NCI-H460 (cell line): ENCODE measurements at places on chromosomes 5 and 9. TPM values are rescaled to one million over a fixed set of nuclear protein-coding genes. Genes with fewer than 3 reads are reported as not detected.

DNA sequence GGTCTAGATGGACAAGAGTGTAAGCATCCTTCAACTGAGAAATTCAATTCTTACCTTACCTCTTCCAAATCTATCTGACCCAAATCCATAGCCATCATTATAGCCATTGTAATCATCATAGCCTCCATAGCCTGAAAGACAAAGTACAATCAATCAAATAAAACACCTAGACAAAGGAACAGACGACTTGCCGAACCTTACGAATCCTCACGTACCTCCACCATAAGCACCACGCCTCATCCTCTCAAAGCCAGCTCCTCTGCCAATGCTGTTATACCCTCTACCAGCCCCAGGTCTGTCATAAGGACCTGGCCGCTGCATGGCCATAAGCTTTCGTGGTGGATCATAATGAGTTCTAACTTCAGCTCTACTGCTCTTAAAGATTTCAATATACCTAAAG, 5.5 kb downstream of the HNRNPH1 start:
- DNase-seq = no peak

Gene LCN15
- not detected in 2 replicates for total RNA-seq

GRCh38 chr5:171152382-171152781, 156.7 kb upstream of the TLX3 start:
- DNase-seq = peak; percentile 26

GRCh38 chr5:141715346-141715905, 33.4 kb upstream of the ARAP3 start:
- no peak for DNase-seq

Gene NPM1
- total RNA-seq = 3,204 and 3,332 TPM in 2 replicates

Gene COX7C
- total RNA-seq = 684 and 807 TPM in 2 replicates

DNA sequence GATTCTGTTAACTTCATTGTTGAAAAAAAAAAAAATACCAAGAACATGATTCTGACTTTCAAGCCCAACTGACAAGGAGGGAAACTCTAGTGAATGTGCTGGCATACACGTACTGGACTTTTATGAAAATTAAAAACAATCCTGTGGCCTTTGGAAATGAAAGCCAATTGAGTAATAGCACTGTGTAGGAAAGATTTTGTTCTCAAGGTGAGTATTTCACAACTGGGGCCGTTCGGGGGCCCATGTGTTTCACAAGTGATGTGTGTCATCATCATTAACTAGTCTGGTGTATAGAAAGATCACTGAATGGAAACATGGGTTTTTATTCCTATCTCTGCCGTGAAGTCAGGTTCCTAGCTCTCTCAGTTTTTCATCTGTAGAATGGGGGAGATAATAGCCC, 605.0 kb upstream of the CLINT1 start:
- no peak for DNase-seq

DNA sequence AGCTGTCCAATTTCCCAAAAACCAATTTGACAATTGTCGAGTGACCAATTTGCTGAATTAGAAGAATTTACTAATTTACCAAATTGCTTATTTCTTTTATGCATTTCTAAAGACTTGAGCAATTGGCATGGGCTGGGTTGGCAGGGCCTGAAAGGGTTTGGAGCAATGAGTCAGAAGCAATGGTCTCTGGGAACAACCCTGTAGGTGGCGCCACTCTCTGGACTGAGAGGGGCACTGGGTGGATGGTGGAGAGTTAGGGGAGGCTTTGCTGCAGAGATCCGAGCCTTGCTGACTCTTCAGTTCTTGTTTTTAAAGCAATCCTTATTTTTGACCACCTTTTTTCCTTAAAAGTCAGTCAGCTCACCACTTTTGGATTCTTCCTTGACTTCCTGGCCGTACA, 71.5 kb upstream of the RPS23 start:
- peak; percentile 11 for DNase-seq

DNA sequence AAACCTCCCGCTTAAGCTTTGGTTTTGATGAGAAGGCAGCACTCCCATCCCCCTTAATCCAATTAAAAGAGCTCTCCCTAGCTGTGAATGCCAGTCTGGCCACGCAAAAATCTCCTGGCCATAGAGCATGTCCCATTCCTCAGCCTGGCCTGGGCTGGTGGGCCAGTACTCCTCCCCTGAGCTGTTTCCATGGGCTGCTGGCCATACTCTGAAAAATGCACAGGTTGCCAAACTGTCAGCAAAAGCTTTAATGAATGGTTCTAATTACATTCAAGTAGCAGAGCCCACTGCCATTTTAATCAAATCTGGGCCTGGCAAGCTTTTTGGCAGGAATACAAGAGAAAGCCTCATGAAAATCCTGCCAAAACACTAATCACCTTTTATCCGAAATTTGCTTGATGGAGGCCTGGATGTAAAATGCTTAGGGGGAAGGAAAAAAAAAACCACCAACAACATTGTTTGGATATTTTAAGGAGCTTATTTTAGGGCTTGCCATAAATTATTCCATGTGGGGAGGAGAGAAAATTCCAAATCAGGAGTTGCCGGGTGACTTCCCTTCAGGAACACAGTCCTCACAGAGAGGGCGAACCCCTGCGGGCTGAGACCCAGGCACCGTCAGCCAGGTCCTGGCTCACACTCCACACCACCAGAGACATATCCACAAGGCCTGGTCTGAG, 243.3 kb downstream of the SEC61B start:
- DNase-seq = no peak

DNA sequence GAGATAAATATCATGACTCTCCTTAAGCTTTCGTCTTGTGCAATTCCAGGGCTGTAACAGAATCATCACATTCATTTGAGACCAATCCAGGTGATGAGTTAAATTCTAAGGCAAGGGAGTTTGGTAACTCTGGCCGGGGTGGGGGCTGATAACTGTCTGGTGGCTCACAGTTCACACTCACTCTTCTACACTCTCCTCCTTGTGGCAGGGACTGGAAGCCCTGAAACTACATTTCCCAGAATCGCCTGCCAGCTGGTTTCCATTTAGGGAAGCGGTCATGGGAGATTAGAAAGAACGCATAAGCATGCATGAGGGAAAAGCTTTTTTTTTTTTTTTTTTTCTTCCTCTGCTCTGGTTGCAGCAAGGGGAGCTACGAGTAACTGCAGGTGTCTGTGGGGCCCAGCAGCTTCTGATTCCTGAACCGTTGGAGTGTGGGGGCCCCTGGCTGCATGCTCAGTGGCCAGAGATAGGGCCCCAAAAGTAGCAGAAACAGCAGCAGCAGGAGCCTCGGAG, 154.8 kb upstream of the TBC1D2 start:
- DNase-seq = no peak

GRCh38 chr5:56037531-56038010, 42.8 kb upstream of the IL6ST start:
- DNase-seq = no peak

GRCh38 chr9:35423499-35423898, 66.4 kb upstream of the RUSC2 start:
- peak; percentile 8 for DNase-seq

DNA sequence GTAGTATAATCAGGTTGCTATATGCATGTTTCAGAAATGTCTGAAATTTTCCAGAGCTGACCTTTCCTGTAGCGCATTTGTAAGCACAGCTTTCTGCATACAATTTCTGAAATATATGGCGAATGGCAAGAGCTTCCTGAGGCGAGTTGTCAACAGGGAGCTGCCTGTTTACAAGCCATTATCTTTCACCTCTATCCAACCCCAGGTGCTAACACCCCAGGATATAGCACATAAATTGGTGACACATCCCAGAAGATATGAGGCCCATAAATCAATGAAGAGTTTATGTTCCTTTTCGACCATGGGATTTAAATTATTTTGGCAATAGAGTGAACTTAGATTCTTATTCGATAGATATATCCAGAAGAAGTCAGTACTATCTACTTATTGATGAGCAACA, 379.8 kb downstream of the KDM4C start:
- no peak for DNase-seq

- DNase-seq = no peak
Observed at GRCh38 chr5:158413122-158413680, 554.3 kb upstream of the CLINT1 start.

Gene UBAP2
- total RNA-seq = 12.7 and 13.6 TPM in 2 replicates

GRCh38 chr5:11164531-11165294, 403.7 kb upstream of the DAP start:
- no peak for DNase-seq

Gene NAA35
- total RNA-seq = 28.1 and 32.8 TPM in 2 replicates

Gene GRM6
- total RNA-seq = not detected in 2 replicates
